ENCODE measurements at places on chromosomes 2 and 18.

- no peak for DNase-seq
These were observed 81.4 kb downstream of the CABYR start for GRCh38 chr18:24220318-24220688.

DNA sequence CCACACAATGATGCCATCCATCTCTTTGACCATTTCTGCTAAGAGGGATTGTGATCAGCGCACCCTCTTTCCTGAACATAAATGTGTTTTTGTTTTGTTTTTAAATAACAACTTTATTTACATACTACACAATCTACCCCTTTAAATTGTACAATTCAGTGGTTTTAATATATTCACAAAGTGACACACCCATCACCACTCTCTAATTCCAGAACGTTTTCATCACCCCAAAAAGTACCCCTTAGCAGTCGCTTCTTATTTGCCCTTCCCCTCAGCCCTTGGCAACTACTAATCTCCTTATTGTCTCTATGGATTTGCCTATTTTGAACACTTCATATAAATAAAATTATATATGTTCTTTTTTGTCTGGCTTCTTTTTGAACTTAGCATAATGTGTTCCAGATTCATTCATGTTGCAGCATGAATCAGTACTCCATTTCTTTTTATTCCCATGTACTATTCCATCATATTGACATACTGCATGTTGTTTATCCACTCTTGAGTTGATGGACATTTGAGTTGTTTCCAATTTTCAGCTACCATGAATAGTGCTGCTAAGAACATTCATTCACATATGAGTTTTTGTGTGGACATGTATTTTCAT is 150.9 kb upstream of the NABP1 start:
- no peak for DNase-seq

- no peak for DNase-seq
These were observed 801.6 kb downstream of the MBD2 start for GRCh38 chr18:53422896-53423295.

GRCh38 chr18:37535968-37536367 is 29.6 kb downstream of the CELF4 start:
- no peak for DNase-seq

GRCh38 chr2:191701696-191702095 is 23.8 kb downstream of the NABP1 start:
- DNase-seq, result no peak

DNA sequence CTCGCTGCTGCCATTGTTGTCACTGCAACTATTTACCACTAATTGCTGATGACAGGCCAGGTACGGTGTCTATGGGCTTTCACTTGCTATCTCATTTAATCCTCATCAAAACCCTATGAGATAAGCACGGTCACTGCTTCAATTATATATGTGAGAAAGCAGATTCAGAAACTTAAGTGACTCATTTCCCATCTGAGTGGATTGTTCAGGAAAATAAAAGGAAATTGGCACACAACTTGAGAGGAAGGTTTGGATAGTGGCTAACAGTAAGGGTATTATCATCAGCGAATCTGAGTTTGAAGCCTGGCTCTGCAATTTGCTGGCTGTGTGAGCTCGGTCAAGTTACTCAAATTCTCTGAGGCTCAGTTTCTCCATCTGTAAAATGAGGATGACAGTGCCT is 196.0 kb downstream of the KCNS3 start:
- no peak for DNase-seq

DNA sequence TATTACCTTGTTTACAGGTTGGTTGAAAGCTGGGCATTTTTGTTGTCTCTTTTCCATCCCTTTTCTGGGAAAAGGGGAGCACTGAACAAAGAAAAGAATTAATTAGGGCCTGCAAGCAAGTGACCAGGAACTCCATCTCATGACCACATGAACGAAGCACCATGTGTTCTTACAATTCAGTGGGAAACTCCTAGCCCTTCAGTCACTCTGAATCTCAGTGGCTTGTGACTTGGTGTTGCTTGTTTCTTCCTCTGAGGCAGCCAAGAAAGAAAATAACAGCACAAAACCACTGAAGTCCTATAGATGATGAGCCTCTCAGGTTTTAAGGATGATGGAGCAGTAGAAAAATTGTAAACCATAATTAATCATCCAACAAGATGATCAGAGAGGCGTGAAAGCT is 129.1 kb upstream of the CAB39 start:
- DNase-seq, result no peak

- peak; percentile 52 for DNase-seq
These were observed 5.7 kb downstream of the PPP1R1C start for GRCh38 chr2:181991171-181991885.

GRCh38 chr2:33086400-33087015 is 139.8 kb downstream of the LTBP1 start:
- DNase-seq, result no peak

DNA sequence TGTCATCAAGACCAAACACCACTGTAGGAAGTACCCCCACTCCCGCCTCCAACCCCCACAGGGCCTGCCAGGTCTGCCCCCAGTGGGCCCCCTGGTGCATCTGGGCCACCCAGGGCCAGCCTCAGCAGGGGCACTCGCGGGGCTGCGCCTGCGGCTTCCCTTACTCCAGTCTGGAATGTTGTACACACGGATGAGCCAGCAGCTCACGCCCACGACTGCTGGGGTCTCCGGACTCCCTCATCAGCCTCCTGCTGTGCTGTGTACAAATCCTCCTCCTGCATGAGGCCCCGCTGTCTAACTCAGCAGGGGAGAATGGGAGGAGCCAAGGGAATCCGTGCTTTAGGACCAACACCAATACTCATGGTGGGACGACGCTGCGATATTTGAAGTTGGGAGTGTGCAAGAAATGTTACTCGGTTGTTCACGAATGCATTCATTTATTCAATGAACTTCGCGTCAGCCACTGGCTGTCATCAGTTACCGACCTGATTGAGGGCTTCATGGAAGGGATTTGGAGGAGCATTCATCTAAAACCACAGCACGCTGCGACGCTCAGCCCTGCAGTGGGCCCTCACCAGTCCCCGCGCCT is 654 bp upstream of the ASB1 start:
- peak; percentile 36 for DNase-seq

GRCh38 chr18:37578886-37579513 is 13.4 kb upstream of the CELF4 start:
- no peak for DNase-seq

DNA sequence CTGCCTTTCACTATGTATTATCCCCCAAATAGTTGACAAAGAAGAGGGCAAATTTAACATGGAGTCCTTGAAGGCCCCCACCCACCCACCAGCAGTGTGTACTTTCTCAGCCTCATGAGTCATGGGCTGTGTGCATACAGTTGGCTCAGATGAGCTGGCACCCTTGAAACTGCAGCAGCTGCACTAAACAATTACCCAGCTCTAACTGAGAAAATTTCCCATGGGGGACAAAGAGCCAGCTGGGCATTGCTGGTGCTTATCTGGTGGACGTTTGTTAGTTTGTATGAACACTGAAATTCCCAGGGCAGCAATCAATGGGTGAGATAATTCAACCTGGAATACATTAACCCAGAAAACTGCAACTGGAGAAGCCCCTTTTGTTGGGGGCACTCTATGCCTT is 131.7 kb downstream of the GCA start:
- no peak for DNase-seq

DNA sequence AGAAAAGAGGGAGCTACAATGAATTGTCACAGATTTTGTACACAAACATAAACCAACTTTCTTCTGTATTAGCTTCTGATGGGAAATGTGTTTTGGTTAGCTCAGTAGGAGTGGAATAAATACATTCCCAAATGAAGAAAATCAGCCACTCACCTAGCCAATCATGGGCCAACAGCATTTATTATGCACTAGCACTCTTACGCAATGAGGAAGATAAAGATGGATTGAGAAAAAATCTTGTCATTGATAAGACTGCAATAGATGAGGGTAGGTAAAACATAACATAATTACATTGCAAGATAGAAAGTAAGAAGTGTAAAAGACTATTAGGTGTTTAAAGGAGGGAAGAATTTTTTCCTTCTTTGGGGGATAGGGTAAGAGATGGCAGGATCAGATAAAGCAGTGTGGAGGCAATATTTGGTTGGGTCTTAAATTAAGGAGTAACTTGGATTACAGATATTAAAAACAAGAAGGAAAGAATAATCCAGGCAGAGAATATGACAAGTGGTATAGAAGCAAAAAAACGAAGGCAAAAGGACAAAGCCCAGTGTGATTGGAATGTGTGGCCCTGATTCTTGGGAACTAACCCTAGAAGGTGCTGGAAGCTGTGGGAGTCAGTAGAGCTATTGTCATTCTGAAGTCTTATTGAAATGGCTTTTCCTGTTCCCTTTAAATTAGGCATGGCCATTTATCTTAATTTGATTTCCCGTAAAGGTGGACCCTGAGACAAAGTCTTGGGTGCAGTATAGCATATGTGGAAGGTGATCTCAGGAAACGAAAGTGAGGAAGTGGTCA is 208.4 kb upstream of the MEX3C start:
- no peak for DNase-seq

DNA sequence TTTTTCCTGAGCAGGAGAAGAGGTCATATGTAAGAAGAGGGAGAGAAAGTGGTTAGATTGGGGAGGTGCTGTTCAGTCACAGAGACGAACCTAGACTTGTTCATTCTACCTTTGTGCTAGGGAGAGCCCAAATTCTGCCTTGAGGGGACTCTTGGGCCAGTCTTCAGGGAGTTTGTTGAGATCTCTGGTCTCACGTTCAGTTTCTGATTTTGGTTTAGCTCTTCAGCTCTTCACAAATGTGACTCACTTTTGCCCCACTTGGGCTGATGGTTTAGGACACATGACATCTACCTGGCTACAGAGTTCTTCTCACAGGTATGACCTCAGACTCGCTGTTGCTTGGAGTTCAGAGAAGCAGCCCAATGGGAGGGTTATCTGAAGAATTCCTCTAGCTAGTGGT is 49.2 kb upstream of the DARS1 start:
- no peak for DNase-seq

DNA sequence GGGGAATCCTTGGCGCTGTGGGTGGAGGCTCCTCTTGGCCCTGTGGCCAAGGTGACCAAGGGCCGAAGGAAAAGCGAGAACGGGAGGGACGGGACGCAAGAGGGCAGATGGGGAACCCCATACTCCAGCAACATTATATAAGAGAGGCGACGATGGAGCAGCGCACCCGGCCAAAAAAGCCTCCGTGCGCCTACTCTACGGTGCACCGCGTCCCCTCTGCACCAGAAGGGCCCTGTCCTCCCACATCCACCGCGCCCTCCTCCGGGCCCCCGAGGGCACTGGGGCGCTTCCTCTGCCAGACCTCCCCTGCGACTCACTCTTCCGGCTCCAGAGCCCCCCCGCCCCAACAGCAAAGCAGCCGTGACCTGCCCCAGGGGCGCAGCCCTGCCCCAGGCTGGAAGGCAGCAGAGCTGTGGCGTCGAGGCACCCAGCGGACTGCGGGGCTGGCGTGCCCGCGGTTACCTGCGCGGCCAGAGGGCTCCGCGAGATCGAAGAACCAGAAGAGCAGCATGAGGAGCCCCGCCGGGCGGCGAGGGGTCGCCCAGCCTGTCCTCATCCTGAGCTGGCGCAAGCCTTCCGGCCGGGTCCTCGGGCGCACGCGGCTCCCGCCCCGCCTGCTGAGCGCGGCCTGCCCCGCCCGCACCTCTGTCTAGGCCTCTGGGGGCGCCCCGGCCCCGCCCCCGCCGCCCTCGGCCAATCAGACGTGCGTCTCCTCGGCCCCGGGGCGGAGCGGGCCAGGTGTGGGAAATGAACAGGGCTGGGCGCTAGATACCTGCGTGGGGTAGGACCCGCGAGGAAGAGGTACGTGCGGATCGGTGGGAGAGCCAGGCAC is 106.3 kb upstream of the CD302 start:
- peak; percentile 94 for DNase-seq

DNA sequence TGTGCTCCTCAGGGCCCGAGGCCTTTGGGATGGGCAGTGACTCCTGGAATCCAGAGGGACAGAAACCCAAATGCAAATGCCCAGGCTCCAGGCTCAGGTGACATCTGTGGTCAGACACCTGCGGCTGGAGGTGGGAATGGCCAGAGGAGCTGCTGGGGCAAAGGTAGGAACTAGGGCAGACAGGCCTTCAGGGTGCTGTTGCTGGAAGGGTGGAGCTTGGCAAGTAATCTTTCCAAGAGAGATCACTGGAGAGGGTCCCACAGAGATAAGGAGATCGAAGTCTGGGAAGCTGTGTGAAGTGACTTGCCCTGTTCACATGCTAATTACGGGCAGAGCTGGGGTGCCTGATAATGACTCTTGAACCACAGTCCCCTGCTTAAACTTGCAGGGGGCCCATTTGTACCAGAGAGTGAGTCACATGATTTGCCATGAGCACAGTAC is 82.4 kb downstream of the ACAA2 start:
- no peak for DNase-seq

DNA sequence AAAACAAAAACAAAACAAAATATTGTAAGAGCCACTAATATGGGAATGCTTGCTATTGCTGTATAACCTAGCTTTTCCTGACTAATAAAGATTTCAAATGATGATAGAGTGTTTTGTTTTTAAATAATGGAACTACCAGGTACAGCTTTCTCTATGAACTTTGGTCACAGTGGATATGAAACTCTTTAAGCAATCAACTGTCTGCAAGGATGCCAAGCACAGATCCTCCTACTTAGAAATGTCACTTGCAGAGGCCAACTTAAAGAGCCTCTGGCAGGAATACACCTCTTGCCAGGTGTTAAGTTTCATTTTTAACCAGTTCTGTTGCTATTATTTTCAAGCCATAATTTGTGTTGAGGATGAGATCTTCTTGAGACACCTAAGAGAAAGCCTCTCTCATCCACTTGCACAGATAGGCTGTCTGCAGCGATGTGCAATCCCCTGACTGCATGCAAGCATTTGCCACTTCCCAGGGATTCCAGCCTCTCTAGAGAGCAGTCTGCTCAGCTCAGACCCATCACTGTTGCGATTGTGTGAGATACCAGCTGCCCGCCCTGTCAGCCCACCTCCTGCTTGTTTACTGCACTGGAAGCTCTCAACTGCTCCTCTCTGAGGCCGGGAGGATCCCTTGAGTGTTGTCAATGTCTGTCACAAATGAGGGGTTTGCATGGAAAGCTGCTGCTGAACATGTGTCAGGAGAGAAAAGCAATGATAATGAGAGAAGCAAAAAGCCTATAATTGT is 86.1 kb upstream of the SCG2 start:
- no peak for DNase-seq

GRCh38 chr2:63681896-63682295 is 93.1 kb downstream of the MDH1 start:
- DNase-seq, result no peak

- DNase-seq, result no peak
These were observed 159.5 kb upstream of the ZNF516 start for GRCh38 chr18:76654577-76654976.

- no peak for DNase-seq
These were observed 270.9 kb upstream of the SKOR2 start for GRCh38 chr18:47522359-47522758.

- DNase-seq, result no peak
These were observed 4.1 kb downstream of the ANTXR1 start for GRCh38 chr2:69017080-69017479.

- DNase-seq, result no peak
These were observed 80.8 kb downstream of the KCTD18 start for GRCh38 chr2:200428961-200429665.

DNA sequence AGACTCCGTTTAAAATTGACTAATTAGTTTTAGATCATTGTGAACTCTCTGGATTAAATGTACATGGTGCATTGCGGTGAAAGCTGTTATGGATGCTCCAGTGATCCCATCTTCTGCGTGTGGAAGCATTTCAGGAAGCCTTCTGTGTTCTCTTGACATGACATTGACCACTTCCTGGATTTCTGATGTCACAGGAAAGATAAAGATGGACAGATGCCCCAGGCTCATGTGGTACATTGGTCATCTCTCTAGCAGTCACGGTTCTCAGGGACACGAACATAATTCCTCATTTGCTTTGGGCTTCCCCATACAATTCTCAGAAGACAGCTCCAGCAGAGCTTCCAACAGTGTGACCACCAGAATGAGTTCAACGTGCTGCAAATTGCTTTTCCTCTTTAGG is 26.9 kb downstream of the AGAP1 start:
- no peak for DNase-seq

All from GM06990 (cell line).